ENCODE measurements at places on chromosomes 6 and 20.
A peak's percentile ranks its signal among the peaks of the same experiment; 100 is the strongest.

DNA sequence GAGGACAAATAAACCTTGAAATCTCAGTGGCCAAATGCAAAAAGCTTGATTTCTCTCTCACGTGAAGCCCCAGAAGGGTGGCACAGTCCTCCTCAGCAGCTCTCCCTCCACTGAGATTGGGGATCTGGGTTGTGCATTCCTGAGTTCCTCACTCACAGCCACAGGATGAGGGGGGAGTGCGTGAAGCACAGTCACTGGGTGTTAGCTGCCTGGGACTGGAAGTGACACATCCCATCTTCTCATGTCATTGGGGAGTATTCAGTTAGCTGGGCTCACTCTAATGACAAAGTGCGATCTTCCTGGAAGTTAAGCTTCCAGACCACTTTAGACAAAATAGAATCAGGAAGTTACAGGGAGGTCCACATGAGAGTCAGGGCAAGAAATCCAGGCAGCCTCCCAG lies 192.2 kb upstream of the LRFN2 start:
- DNase-seq: peak; percentile 73

DNA sequence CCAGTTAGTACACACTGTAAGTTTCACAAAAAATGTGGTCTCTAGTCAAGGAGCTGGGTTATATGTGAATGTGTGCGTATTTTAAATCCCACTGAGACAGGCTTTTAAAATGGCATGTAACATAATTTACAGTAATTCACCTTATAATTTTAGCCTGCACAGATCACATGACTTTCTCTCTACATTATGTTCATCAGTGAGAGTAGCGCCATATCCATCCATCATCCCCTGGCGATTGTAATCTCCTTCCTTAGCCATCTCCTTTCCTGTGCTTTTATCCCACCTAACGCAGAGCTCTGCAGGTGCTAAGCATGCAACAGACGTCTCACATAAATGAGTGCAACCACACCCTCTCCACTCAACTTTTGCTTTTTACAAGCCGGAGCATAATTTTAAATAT lies 210.8 kb downstream of the TBC1D7 start:
- no peak for DNase-seq

DNA sequence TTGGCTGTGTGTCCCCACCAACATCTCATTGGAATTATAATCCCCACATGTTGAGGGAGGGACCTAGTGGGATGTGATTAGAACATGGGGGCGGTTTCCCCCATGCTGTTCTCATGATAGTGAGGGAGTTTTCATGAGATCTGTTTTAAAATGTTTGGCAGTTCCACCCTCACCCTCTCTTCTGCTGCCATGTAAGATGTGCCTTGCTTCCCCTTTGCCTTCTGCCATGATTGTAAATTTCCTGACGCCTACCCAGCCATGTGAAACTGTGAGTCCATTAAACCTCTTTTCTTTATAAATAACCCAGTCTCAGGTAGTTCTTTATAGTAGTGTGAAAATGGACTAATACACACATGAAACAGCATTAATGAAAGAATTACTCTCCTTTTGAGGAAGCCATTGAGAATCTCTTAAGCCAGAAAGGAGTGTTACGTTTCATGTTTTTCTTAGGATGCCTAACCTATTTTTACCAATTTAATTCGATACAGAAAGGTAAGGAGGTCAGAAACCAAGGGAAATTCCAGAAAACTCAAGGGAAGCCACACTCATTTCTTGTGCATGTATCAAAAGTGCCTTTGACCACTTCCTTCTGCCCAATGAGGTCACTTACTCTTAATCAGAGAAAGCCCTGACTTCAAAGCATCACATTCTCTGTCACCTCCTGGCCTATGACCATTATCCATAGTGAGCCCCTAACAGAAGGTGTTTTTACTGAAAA lies 24.7 kb upstream of the HINT3 start:
- no peak for DNase-seq

GRCh38 chr6:49202924-49203536 lies 260.0 kb downstream of the MMUT start:
- DNase-seq: peak; percentile 19

DNA sequence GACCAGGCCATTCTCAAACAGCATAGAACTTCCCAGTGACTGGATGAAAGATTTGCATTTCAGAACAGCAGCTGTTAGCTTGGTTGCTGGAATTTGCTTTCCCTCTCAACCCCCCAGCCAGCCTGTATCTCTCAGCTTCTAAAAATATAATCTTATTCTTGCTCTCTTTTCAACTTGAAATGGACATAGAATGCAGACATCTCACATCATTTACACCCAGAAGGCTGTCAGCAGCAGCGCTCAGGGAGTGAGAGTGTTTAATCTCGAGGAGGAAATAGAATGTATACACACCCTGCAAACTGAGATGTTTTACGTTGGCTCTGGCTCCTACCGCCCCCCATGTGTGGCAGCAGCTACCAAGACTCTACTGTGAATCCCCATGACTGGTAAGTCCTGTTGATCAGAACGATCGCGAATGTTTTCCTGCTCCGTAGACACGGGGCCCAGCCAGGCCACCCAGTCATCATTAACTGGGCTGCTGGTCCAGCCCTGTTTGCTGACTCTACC lies 163.4 kb upstream of the SLC24A3 start:
- DNase-seq: no peak

- no peak for DNase-seq
Observed at GRCh38 chr6:82237013-82237412, 10.5 kb downstream of the IBTK start.

DNA sequence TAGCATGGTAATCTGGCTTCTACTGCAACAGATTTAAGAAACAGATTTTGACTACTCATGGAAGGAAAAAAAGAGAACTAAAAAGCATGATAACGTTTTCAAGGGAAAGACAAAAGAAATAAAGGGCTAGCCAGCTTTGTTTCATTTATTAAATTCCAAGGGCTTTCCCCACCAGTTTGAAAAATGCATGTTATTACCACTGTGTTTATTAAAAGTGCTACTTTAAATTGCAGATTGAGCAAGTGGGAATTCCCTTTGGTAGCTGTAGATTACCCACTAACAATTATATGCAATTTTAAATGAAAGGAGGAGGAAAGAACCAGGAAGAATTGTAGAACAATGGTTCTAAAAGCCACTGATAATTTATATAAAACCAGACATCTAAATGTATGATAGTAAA lies 40.6 kb upstream of the NHSL1 start:
- no peak for DNase-seq

DNA sequence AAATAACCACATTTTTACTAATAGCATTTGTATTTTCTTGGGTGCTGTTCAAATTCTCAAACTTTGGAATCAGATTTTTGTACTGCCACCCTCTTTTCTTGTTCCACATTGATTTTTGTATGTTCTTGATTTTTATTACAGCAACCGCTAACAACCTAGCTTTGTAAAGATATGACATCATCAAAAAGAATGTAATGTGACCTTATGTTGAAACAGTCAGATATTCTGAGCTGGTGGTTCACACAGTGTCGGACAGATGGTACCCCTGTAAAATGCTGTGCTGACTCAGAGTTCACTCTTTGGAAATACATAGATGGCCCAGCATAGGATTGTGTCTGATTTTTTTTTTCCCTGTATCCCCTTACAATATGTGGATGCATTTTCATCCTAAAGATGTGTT lies 118.9 kb downstream of the QKI start:
- peak; percentile 87 for DNase-seq

DNA sequence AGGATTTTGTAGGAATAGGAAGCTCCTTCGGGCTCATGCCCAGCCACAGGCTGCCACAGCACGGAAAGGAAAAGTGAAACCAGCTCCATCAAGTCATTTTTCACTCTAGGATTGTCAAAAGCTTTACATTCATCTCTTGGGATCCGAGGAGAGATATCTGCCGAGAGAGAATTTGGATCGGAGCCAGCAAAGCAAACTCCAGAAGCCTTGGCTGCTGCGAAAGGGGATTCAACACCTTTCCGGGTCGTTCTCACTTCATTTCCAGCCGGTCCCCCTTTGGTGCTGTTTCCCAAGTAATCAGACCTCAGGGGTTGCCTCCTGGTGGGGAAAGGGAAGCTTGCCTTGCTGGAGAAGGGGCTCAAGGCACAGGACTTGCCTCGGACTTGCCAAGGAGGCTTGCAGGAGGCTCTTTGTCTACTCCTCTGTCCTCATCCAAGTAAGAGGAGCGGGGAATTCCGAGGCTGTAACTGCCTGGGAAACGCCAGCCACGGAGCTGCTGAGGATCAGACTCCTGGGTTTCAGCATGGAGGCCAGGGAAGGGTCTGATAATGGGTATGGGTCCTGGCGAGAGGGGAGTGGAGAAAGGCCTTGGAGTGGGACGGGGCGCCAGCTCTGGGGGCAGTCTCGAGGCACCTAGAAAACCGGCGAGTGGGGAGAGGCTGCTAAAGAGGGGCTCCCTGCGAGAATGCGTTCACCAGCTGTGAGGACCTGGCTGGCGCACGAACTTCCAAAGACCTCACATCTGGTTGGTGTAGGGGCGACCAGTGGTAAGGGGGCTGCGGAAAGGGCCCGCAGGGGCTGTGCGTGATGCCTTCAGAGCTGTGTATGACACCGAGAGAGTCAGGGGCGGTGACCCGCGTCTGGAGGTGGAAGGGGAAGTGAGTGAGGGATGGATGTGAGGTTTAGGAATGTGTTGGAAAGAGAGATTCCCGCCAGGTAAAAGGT lies 702 bp downstream of the ETV7 start:
- DNase-seq: peak; percentile 50

- DNase-seq: peak; percentile 72
Observed at GRCh38 chr6:4496284-4496683, 279.9 kb upstream of the CDYL start.

DNA sequence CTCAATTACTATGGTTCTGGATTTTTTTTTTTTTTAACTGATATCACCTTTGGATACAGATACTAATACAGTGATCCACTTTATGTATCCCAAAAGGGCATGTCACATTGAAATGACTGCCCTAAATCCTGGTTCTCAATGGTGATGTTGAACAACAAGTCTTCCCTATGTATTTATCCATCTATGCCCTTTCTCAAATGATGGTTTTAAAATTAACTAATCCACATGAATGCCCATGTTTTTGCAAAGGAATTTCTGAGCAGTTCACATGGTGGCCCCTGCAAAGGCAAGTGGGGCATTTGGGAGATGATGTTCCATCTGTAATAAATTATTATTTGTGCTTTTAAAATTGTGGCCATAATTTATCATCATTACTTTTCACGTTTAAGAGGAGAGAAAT lies 2.7 kb downstream of the ADGRB3 start:
- no peak for DNase-seq

DNA sequence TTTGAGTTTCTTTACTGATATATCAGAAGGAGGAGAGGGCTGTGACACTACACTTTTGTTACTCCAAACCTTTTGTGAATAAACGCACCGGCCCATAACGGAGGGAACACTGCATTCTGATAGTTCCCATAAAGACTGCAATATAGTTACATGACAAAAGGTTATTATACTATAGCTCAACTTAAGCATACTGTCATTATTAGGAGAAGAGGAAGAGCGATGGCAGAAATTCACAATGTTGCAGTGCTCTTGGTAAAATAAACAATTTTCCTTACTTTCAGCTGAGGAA lies 2.3 kb upstream of the PDE10A start:
- DNase-seq: no peak

DNA sequence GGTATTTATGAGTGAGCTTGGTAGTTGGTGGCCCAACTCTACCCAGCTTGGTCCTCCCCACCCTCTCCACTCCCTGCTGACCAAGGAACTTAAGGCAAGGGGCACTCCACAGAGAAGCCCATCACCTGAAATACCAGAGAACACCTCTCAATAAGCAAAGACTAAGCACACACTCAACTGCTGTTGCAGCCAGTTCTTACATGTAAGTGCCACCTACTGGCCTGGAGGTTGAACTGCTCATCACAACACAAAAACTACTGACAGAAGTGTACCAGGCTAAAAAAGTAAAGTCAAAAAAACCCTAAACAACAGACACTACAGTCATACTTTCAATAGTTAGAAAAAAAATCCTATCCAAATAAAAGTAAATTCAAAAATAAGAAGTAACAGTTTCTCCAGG lies 146.2 kb downstream of the FAM83B start:
- DNase-seq: peak; percentile 41

- DNase-seq: no peak
Observed at GRCh38 chr6:25315194-25316177, 36.3 kb downstream of the CARMIL1 start.

DNA sequence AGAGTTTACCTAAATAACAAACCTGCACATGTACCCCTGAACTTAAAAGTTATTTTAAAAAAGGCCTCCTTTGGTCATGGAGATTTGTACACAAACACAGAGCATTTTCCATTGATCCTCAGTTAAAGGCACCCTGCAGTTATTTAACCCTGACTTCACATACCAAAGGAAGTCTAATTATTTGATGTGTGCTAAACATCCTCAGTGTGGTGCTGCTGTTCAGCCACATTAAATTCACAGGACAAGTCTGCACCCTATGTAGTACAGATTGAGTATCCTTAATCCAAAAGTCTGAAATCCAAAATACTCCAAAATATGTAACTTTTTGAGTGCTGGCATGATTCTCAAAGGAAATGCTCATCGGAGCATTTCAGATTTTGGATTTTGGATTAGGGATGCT lies 21.4 kb downstream of the KCNQ5 start:
- DNase-seq: no peak

- no peak for DNase-seq
Observed at GRCh38 chr6:156807028-156807427, 29.9 kb downstream of the ARID1B start.

DNA sequence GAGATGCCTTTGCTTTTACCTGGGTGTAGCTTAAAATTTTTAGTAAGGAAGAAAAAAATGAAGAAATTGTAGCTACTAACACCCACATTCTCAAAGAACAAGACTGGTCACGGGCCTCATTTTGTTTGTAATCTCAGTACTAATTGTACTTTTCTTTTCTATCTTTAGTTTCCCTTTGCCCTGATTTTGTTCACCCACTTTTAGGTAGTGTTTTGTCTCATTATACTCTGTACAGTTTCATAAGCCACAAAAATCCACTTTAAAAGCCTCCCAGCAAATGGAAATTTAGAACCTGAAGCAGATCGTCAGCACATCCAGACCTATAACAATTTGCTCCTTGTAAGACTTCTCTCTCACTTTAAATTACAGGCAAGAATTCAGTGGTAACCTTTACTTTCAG lies 43.3 kb downstream of the TP53INP2 start:
- DNase-seq: no peak

DNA sequence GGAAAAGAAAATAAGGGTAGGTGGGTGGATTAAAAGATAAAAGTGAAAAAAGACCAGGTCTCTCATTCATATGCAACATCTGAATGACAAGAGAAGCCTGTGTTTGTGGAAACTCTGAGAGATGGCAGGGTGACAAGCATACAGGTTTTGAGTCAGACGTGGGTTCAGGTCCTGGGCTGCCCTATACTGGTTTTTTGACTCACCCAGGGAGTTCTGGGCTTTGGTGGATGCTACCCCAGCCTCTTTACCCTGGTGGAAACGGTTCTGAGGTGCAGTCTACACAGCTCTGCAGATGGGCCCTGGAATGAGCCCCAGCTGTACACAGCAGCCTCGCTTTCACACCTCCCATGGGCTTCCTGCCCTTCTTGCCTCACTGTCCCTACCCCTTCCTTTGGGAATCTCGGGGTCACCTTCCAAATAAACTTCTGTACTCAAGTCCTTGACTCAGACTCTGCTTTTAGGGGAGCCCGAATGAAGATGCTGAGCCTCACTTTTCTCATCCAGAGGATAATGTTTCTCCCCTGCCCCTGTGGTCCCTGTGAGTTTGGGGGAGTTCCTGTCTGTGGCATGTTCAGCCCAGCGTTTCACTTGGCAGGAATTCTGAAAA lies 77.7 kb upstream of the CLDN20 start:
- DNase-seq: peak; percentile 10

- no peak for DNase-seq
Observed at GRCh38 chr20:24789877-24790276, 159.2 kb upstream of the CST7 start.

Measured in bronchial epithelial cell (primary cell).